AML-193 (cell line): ENCODE measurements at places on chromosomes 7 and 10.
A peak's percentile ranks its signal among the peaks of the same experiment; 100 is the strongest.

- peak; percentile 96 for DNase-seq
These were observed 2.5 kb upstream of the MACC1 start for GRCh38 chr7:20219446-20220292.

DNA sequence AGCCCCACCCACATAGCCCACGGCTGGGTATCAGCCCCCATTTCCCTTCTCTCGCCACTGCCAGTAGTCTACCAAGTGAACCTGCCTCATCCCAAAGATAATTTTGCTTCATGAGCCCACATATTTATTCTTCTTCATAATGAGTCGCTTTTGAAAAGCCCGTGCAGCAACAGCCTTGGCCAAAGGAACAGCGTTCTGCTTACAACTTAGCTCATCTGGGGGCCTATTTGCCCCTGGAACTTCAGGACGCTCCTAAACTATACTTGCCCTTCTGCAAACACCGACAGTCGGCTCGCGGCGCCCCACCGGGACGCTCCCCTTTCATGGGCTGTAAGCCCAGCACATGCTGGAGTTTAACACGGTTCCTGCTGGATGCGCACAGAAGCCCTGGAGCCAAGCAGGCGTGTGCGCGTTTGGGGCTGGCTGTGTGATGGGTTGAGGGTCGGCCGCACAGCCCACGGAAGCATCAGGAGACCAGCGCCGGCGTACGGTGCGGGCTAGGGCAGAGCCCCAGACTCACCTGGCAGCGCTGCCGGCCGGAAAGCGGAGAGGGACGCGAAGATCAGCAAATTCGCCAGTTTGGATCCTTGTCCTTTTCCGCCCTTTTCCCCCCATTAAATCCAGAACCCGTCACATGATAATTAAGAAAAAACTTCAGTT is 370 bp downstream of the TMEM60 start:
- DNase-seq: no peak

GRCh38 chr10:64519831-64520230 is 998.6 kb downstream of the REEP3 start:
- no peak for DNase-seq

GRCh38 chr7:1238931-1239802 is 6.5 kb downstream of the UNCX start:
- DNase-seq: no peak
